ENCODE measurements at places on chromosomes 16 and 17.
A peak's percentile ranks its signal among the peaks of the same experiment; 100 is the strongest.

DNA sequence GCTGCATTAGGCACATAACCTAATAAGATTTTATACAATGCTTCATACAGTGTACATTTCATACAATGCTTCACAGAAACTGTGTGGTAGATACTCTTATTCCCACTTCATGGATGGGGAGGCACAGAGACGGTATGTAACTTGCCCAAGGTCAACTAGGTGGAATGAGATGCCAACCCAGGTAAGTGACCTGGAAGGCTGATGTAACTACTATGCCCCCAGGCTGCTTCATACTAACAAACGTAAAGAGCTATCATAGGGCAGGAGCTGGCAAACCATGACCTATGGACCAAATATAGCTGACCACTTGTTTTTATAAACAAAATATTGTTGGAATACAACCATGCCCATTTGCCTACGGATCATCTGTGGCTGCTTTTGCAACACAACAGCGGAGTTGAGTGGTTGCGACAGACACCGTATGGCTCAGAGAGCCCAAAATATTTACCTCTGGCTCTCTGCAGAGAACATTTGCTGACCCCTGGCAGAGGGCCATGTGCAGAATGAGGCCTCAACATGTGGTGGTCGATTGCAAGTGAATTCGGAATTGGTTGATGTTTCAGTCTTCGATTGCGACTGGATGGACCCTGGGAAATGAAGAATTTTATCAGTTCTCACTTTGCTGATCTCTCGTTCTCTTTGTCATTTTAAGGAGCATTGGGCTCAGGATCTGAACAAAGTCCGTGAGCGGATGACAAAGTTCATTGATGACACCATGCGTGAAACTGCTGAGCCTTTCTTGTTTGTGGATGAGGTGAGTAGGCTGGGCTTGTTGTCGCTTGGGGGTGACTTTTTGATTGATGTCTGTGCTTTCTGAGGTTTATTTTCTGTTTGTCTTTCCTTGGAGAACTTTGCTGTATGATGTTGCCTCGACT lies 109.7 kb downstream of the PLCG2 start:
- DNase-seq = no peak

GRCh38 chr16:77812856-77813500 lies 24.6 kb downstream of the VAT1L start:
- DNase-seq = no peak

- DNase-seq = no peak
Observed at GRCh38 chr17:66712453-66712852, 122.5 kb upstream of the CACNG5 start.

- DNase-seq = no peak
Observed at GRCh38 chr16:89187770-89188392, 12.5 kb downstream of the SLC22A31 start.

GRCh38 chr16:10441726-10442125 lies 55.9 kb downstream of the ATF7IP2 start:
- DNase-seq = no peak

DNA sequence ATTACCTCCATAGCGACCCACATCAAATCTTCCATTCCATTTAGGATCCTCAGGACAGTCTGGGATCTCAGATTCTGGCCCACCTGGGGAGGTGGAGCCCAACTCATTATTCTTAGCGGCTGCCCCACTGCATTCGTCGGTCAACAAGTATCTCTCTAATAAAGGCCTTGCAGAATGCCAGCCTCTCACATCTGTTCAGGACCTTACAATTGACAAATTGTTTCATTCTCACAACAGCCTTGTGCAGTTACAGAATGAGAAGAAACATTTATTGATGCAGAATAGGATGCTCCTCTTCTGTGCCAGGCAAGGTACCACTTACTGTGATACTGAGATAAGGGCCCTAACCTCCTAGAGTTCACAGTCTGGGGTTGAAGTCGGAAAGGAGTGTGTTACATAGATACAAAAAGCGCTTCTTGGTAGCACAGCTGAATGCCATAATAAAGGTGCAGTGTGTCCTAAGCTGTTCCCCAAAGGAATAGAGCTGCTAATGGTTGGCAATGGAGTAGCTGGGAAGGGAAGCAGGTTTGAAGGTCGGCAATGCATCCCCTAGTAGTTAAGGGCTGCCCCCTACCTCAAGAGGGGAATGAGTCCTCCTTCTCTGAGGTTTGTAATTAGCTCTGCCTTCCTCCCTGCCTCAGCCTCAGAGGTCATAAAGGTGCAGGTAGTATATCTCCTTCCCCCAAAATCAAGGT lies 2.3 kb upstream of the MPP2 start:
- no peak for DNase-seq

- DNase-seq = no peak
Observed at GRCh38 chr16:61909074-61909473, 127.2 kb downstream of the CDH8 start.

DNA sequence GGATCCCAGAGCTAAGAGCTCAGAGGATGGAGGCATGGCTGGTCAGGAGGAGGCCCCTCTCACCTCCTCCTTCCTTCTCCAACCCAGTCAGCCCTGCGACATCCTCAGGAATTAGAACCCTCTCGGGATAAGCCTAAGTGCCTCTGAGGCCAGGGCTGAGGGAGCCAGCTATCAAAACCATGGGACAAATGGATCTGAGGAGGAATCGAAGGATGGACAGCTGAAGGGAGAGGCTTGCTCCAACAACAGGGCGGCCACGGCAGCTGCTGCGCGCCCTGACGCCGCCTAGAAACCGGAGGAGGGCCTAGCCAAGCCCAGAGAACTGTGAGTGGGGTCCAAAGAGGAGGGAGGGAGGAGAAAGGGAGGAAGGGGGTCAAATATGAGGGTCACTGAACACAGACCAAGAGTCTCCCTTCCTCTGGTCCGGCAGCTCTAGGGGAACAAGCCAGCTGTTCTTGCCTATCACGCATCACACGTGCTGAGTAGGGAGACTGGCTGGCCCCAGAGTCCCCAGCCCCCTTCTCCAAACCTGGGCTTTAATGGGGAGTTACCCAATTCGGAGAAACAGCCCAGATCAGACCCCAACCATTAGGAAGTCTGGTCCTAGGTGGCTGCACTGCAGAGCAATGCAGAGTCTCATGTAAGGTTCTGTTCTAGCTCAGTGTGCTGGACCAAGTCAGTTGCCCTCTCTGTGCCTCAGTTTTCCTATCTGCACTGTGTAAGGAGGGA lies 5.9 kb upstream of the HOXB13 start:
- no peak for DNase-seq

- peak; percentile 38 for DNase-seq
Observed at GRCh38 chr17:18191967-18192366, 8.3 kb downstream of the ALKBH5 start.

DNA sequence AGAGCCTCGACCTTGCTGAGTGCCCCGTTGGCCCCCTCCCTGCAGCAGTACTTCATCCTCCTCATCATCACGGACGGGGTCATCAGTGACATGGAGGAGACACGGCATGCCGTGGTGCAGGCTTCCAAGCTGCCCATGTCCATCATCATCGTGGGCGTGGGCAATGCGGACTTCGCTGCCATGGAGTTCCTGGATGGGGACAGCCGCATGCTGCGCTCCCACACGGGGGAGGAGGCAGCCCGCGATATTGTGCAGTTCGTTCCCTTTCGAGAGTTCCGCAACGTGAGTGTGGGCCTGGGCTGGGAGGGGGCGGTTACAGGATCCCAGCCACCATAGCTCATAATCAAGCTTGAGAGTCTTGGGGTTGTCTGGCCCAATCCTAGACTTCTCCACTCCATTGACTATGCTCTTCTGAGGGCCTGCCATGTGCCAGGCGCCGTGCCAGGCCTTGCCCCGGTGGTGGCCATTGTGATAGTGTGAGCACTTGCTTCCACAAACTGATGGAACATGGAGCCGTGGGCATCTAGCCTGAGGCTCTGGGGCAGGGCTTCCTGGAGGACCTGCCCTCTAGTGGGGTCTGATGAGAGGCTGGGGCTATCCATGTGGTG lies 39.7 kb downstream of the PSME3IP1 start:
- no peak for DNase-seq

DNA sequence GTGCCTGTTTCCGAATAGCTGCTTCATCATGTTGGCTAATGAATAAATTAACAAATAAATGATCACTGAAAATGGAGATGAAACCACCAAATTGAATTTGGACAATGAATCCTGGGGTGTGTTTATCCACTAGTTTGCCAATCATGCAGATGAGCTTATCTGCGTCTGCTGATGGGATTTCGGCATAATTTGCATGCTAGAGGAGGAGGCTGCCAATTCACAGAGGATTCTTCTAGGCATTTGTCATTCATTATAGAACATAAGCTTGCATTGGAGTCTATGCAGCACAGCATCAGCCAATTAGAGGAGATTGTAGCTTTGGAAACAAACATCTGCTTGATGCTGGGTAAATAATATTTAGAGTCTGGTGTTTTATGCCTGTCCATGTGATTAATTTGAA lies 123.1 kb downstream of the NPIPB5 start:
- DNase-seq = no peak

GRCh38 chr17:48181653-48182052 lies 74.1 kb downstream of the SNX11 start:
- peak; percentile 44 for DNase-seq

GRCh38 chr16:75218256-75219076 lies at the start of gene CTRB1:
Gene CTRB1 (plus strand): TSS chr16:75218988. CDS start chr16:75219008, 20 bp downstream.
- no peak for DNase-seq

DNA sequence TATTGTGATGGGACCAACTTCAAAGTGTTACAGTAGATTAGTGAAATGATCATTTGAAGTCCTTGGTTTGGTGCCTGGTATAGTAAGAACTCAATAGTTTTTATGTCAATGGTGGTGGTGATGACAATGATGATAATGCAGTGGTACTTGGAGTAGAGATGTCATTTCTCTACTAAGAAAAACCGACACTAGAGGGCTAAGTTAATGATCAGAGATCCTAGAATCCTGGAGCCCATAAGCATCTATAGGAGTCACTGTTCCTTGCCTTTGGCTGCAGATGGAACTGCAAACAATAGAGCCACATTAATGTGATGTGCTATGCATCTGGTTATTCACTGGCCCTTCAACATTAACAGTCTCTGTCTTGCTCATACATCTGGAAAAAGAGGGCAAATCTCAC lies 103.8 kb downstream of the ANKFN1 start:
- DNase-seq = no peak

DNA sequence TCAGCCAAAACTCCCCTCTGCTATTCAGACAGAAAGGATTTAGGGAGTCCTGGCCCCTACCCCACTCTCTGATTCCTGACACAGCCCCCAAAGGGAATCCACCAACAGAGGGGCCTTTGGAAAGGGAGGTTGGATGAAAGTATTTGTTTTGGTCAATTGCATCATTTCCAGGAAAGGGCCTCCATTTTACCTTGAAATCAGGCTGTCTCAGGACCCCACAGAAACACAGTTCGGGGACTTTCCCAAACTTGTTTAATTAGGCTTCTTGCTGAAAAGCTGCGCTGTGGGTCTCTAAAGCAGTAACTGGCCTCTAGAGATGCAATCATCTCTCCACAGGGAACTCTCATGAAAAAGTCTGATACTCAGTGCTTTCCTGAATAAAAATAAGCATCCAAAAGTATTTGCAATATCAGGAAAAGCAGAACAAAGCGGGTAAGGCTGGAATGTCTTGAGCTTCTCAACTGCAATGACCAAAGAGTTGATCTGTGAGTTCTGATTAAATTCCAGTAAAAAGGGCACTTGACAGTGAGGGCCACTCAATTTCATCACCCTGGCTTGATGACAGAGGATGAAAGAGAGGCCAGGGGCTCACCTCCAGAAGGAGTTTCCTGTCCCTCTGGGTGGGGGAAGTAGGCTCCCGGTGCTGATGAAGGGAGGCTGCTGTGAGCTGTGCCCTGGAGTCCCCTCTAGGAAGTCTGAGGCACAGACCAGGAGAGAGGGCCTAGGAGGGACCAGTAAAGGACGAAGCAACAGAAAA lies 36.3 kb downstream of the LYRM9 start:
- no peak for DNase-seq

GRCh38 chr17:45294506-45294905 lies 22.3 kb downstream of the MAP3K14 start:
- DNase-seq = no peak

DNA sequence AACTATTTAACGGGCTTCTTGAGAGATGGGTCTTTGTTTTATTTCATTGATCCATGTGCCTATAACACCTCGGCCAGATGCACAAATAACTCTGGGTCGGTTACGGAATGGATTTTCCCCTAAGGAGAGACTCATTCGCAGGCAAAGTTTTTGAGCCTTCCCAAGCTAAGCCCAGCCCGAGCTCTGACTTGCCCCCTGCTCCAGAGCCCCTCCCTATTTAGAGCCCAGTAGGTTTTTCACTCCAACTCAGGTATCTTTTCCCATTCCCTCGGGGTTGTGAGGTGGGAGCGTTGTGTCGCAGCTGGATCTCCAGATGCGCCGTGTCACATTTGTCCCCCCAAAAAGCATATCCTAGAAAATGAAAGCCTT lies 812 bp upstream of the MYOCD start:
- DNase-seq = no peak

DNA sequence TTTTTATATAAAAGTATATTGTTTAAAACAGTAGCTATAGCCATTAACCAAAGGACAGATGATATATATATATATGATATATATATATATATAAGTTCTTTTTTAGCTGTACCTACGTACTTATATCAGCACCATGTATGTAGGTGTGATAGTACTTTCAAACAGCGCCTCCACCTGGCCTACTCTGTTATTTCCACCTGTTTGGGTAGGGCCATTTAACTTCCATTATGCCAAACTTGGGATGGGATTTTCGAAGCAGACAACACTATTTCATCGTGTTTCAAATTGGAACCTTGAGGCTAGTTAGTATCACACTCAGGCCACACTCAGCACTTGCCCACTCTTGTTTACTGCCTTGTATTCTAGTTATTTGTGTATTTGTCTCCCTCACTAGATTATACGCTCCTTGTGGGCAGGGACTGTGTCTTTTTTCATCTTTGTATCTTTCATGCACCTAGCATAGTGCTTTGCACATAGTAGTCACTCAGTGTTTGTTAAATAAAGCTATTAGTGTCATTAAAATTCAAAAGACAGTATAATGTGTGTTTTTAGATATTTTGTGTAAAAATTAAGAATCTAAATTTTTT lies 11.8 kb upstream of the CLTC start:
- peak; percentile 73 for DNase-seq

All from WTC11 (cell line).